ENCODE measurements at places on chromosomes 2 and 18.
A peak's percentile ranks its signal among the peaks of the same experiment; 100 is the strongest.

DNA sequence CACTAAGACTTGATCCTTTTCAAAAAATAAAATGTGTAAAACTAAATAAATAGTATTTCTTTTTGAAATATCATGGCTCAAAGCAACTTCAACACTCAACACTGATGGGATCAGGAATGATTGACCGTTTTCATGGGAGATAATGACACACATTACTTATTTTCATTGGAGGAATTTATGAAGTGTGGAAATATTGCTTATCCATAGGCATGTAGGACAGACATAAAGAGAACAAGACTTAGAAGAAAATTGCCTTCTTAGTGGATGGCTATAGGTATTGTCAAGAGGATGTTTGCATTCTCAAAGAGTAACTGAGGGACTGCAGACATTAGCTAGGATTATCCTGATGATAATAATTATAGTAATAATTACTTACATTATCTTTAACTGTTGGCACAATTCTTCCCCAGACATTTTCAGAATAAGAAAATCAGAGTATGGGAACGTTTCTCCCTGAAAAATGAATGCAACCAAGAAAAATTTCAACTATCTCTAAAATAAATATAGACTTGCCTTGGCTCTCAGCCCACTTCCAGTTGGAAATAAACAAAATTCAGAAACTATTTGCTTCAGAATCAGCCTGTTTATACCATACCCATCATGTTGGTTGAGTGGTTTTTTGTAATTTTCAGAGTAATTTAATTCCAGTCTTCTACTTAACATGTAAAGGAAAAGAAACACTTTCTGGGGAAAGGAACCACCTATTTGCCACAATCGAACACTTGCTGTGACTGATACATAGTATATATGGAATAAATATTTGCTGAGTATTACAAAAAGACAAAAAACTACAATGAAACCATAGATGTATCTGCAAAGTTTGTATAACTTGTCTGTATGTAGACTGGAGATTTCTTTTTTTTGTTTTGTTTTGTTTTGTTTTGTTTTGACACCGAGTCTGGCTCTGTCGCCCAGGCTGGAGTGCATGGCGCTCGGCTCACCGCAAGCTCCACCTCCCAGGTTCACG is 165.7 kb downstream of the TMX3 start:
- no peak for DNase-seq

- DNase-seq = no peak
These were observed 68.7 kb downstream of the FSIP2 start for GRCh38 chr2:185807351-185807750.

DNA sequence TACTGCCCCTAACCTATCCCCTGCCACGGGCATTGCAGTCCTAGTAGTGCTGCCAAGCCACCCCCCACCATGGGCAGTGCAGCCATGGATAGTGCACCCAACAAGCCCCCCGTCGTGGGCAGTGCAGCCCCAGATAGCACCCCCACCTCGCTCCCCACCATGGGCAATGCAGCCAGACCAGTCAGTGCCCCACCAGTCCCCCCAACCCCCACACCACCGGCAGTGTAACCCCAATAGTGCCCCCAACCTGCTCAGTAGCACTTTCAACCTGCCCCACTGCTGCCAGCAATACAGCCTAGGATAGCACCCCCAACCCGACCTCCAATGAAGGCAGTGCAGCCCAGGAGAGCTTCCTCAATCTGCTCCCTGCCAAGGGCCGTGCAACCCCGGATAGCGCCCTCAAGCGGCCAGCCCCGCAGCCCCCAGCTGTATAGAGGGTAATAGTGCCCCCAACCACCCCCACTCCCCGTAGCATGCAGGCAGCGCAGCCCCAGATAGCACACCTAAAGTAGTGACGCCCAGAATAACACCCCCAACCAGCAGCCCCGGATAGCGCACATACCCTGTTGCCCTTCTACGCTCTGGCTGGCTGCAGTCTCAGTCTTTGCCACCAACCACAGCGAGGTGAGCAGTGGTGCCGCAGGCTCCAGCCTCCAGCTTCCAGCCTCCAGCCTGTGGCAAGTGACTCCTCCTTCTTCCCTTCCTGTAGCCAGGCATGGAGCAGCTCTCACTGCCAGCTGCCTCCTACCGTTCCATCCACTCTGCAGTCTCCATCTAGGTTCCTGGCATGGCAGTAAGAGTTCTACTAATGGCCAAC is 45.4 kb upstream of the ANKRD62 start:
- no peak for DNase-seq

DNA sequence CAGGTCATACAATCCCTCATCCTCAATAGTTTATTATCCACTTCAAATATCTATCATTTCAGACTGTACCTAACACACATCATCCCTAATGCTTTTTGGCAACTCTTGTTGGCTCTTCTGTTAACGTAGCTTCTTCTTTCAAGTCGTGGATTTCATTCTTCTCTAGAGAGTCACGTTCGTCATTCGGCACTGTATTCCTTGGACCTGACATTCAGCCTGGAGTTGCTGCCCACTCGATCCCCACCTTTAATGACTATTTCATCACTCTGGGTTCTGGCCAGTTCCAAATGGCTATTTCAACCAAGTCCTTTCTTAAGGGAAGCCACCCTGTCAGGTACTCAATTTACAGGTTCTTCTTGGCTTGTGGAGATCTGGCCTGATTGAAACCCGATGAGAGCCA is 192.2 kb upstream of the RASGRP3 start:
- DNase-seq = no peak

DNA sequence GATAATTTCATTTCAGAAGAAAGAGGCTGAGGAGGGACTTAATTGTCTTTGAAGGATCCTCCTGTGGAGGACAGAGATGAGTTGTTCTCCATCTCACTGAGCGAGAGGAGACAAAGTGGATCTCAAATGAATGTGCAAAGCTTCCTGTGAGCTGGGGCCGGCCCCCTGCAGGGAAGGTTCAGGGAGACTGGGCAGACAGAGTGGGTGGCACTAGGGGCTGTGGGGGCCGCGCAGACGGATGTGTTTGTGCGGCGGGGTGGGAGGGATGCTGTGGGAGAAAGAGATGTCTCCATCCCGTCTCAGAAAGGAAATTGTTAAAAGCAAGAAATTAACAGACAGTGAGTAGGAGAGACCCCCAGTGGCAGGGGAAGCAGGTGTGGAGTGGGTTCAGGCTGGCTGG is 29.1 kb downstream of the KLHL29 start:
- DNase-seq = no peak

DNA sequence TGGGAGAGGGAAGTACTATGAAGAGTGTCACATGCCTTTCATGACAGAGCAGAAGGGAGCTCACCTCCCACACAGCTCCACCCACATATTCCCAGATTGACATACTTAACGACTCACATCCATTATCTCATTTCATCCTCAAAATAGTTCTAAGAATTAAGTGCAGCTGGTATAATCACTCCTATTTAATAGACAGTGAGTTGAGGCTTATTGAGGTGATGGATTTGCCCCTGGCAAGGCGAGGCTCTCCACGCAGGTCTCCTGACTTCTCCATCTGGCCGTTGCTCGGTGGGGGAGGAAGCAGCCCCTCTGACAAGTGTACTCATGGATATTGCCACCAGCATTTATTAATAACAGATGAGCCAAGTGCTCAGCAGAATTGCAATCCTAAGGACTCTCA is 81.4 kb downstream of the TGOLN2 start:
- no peak for DNase-seq

- DNase-seq = no peak
These were observed 155.3 kb upstream of the MYO3B start for GRCh38 chr2:170022692-170023091.

DNA sequence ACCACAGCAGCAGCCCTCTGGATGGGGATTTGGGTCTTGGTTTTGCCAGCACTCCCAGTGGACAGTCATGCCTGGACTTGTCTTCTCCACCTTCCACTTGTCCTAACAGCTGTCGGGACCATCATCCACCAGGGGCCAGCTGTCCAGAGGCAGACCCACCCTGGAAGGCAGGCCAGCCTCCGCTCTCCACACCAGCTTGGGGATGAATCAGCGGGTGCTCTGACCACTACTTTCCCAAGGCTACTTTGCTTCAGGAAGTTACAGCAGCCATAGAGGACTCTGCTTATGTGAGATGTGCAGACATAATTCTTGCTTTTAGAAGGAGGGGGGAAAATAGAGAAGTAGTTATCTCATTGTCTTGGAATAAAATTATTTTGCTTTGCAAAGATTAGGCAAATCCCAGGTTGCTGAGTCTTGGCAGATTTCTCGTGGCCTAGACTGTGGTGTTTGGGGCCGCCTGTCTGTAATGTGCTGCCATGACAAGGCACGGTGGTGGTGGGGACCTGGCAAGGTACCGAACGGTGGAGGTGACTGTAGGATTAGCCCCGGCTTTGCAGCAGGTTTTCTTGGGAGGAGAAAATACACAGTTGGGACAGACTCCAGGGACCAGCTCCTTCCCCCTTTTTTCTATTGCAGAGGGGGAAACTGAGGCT is 148.7 kb downstream of the AGAP1 start:
- no peak for DNase-seq

- no peak for DNase-seq
These were observed 5.3 kb downstream of the MAP4K3 start for GRCh38 chr2:39431592-39432316.

DNA sequence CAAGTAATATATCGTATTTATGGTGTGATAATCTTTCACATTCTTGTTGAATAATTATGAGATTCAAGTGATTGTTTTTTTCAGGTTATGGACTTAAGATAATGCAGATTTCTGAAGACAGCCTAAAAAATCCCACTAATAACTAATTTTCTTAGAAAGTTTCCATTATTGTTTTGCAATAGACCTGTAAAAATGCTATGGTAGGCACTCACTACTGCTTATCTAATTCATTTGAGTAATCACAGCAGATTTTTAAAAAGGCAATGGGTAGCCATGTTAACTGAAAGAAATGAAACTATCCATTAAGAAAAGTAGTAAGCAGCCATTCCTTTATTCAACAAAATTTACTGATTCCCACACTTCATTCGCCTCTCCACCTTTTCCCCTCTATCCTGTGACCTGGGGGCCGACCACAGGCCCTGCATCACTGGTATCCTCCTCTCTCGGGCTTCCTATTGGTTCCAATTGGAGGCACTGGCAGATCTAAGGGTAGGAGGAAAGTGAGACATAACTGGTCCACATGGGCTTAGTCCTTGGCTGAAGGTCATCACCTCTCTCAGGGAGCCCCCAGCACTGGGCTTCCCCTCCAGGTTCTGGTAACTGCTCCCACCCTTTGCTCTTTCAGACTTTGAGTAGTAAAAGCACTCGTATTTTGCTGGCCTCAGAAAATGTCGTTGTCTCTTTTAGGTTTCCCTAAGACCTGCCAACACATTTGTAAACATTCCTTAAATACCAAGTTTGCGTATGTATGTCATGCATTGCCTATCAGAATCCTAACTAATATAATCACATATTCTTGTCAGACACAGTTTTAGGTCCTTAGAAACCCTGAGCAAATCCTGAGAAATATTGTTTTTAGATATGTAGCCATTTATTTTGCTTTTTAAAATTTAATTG is 18.5 kb downstream of the RBMS1 start:
- no peak for DNase-seq

DNA sequence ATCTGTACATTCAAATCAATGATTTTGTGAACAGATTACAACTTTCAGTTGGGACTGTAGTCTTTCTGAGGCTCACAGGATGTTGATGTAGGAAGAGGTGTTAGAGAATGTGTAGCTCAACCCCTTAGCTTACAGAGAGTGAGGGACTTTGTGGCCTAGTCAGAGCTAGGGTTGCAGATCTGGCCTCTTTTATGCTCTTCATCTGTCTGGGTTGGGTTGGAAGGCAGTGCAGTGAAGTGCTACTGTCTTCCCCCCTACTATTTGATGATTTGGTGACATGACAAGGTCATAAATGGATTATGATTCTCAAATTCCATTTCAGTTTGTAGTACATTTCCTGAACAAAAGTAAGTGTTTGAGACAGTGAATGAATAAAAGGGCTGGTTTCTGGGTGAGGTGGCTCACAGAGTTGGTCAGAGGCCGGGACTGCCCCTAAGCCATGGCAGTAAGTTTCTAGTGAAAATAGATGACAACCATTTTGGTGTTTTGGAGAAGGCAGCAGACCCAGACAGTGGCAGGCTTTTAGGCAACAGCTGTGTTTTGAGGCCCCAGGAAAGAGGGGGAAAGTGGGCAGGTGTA is 21.6 kb downstream of the MAP4K4 start:
- DNase-seq = no peak

DNA sequence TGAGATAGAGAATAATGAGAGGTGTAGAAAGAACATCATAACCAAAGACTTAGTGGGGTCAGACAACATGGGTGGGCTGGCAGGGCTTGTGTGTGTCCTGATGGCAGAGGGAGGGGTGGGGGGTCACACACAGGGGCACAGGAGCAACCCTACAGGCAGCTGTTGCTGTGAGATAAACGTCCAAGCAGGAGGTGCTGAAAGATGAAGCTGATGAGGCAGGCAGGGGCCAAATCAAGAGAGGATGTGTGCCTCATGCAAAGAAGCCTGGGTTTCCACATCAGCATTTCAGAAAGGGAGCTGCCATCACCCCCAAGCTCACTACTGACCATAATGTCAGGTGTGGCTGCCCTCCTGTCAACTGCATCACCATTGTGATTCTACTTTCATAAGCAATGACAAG is 16.0 kb upstream of the SKA1 start:
- no peak for DNase-seq

DNA sequence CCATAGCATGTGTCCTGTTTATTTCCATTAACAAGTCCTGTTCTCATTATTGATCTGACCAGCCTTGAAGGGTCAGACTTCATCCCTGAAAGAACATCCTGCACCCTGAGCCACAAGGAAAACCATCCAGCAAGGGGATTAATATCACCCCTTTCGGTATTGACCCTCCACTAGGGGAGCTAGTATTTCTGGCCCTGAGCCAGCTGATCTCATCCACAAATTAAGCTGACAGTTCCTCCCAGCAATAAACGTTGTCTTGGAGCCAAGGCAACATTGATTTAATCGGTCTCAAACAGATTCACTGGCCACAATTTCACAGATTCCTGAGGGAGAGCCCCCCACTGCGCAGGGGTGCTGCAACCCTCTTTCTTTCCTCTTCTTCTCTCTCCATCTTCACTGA is 353.1 kb upstream of the FANCL start:
- DNase-seq = no peak

- DNase-seq = no peak
These were observed 51.5 kb upstream of the DCC start for GRCh38 chr18:52288403-52289004.

GRCh38 chr2:6353669-6354068 is 512.0 kb downstream of the CMPK2 start:
- peak; percentile 79 for DNase-seq

DNA sequence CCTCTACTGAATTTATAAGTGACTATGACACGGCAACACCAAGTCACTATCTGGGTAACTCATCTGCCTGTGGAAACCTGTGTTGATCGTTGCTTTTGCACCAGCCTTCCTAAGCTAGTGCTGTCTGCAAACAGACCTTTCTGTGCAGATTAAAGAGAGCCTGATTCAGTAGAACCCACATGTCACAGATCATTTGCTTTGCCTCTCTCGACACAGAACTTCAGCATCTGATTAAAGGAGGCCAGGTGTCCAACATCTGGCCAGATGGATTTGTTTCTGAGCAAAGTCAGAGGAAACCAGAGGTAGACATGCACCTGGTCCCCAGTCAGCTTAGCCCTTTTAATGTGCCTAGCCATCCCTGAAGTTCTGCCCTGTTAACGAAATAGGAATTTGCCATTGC is 15.0 kb upstream of the TTR start:
- DNase-seq = no peak
